Cardiac fibroblast (primary cell): ENCODE measurements at places on chromosomes 1 and 21.
A peak's percentile ranks its signal among the peaks of the same experiment; 100 is the strongest.

- no peak for DNase-seq
These were observed 154.0 kb downstream of the LIPI start for GRCh38 chr21:14056771-14057191.

- no peak for DNase-seq
These were observed 31.6 kb downstream of the SMYD2 start for GRCh38 chr1:214312530-214313051.

DNA sequence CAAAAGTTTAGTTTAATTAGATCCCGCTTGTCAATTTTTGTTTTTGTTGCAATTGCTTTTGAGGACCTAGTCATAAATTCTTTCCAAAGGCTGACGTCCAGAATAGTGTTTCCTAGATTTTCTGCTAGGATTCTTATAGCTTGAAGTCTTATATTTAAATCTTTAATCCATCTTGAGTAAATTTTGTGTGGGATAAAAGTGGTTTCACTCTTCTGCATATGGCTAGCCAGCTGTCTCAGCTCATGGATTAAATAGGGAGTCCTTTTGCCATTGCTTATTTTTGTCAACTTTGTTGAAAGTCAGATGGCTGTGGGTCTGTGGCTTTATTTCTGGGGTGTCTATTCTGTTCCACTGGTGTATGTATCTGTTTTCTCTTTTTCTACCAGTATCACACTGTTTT lies 801.3 kb upstream of the ADGRL4 start:
- DNase-seq: no peak

GRCh38 chr1:94515296-94515947 lies 26.1 kb downstream of the F3 start:
- DNase-seq: no peak

- DNase-seq: no peak
These were observed 31.8 kb upstream of the SLFNL1 start for GRCh38 chr1:41053316-41053715.

- peak; percentile 80 for DNase-seq
These were observed 124.1 kb downstream of the DPYD start for GRCh38 chr1:97796711-97797110.

GRCh38 chr1:64304823-64305222 lies 101.4 kb downstream of the UBE2U start:
- no peak for DNase-seq

DNA sequence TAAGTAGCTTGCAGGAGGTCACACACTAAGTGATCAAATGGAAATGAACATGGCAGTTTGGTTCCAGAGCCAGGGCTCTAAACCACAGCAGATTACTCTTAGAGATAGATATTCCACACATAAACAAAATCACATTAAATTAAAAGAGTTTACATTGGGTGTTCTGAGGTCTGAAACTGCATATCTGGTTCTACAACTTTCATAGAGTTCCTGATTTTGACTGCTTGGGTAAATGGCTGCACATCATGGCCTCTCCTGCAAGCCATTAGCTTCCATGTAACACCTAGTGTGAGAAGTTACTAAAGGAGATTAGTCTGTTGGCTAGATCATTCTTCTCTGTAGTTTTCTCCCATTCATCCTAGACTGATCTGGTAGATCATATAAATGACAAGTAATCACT lies 12.8 kb upstream of the XCL2 start:
- no peak for DNase-seq

DNA sequence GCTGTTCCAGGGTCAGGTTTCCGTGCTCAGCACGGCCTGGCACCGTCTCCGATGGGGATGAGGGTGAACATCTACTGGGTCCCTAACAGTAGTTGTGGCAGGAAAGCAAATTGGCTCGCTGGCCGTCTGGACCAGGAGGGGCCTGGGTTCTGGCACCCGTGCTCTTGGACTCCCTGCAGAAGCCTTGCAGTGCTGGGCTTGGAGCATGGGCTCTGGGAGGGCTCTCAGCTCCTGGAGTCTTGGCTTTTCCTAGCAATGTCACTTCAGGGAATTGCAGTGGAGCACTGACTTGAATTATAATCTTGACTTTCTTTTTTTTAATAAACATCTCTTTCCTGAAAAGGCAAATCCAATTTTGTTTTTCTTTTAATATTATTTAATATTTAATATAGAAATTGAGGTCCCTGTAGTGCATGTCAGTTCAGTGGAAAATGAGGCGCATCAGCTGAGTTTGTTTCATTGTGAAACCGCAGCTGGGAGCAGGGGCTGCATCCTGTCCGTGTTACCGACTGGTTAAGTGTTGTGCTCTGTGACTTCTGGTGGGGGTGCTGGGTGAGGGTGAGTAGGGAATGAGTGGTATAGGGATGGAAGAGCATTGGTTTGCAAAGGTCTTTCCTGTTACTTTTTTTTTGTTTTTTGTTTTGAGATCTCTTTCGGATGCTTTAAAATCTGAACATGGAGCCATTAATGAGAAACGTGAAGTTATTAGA lies 64.1 kb downstream of the PEX14 start:
- DNase-seq: no peak

DNA sequence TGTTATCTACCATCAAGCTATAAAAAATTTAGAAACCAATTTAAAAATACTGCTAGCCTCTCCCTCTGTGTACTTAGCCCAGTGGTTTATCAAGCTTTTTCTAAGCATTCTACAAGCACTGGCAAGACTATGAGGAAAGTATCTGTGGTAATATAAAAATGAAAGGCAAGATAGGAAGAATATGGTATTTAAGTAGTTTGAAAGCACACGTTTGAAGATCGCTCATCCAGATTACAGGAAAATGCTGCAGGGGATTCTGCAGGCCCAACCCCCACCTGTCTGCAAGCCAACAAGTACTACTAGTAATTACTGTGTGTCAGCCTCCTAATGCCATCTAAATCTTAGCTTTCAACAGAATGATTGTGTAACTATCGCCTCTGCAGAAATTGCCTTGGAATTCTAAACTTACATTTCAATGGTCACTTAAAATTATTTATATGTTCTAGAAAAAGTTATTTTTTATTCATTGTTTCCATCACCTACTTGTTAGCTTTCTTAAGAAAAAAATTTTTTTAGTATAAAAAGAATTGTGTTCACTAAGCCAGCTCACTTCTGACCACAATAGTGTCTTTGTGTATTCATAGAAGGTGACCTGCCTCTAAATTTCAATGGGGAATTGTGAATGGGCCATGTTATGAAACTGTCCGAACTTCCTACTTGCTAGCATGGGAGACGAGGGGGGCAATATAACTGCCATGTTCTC lies 8.5 kb downstream of the ERRFI1 start:
- DNase-seq: peak; percentile 54

- DNase-seq: no peak
These were observed 40.3 kb downstream of the CAPN9 start for GRCh38 chr1:230787471-230787870.

- DNase-seq: no peak
These were observed 43.9 kb upstream of the SOX13 start for GRCh38 chr1:204029016-204029415.

GRCh38 chr1:98389809-98390208 lies 271.7 kb upstream of the SNX7 start:
- peak; percentile 90 for DNase-seq

- DNase-seq: peak; percentile 90
These were observed 38.8 kb upstream of the HIVEP3 start for GRCh38 chr1:41957568-41957967.

GRCh38 chr1:109112056-109112651 lies 1.8 kb upstream of the ELAPOR1 start:
- DNase-seq: peak; percentile 59

DNA sequence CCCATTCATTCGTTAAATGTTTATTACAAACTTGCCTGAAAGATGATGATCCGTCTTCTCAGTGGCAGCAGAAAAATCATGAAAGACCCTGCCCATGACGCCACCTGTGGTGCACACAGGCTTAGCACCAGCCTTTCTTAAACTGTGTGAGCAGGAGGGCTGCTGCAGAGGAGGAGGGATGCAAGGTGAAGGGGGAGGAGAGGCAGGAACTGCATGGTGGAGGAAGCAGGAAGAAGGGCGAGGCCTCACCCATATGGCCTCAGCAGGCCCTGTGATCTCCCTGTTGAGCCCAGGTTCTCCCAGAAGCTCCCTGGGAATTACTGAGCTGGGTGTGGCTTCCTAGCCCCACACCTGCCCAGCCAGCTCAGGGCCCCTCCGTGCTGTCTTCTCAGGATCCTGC lies 25.0 kb upstream of the RD3 start:
- no peak for DNase-seq

DNA sequence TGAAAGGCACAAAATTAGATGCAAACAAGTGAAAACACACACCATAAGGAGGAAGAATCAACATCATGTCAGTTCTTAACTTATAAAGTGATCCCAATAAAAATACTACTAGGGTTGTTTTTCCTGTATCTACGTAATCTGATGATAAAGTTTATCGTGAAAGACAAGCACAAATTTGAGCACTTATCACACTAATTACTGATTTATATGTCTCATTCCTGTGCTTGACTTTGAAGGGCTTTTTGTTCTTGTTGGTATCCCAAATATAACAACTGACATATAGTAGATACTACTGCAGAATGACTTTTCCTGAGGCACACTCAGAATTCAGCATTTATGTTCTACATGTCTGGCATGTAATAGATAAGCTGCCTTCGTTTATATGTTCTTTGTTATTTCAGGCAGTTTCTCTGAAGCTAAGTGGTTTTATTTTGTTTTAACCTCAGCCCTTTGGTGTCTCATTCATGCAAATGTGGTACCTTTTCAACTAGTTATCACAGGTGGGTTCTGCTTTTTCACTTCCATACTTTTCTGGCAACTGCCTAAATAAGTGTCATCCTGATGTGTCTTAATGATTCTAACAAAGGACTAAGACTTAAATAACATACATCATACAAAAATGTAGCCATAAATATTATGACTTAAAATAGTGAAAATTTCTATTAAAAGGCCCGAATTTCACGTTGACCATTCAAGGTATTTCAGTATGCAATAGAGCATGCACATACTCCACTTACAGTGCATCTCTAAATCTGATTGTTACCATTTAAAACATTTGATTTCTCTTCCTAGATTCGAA lies 73.2 kb downstream of the LRRC8C start:
- no peak for DNase-seq

- no peak for DNase-seq
These were observed 219.7 kb upstream of the PLD5 start for GRCh38 chr1:242743983-242744780.

- no peak for DNase-seq
These were observed 9.7 kb upstream of the IGFN1 start for GRCh38 chr1:201180901-201181300.

GRCh38 chr1:160244209-160244608 lies 18.1 kb downstream of the DCAF8 start:
- no peak for DNase-seq

- DNase-seq: no peak
These were observed 1.2 kb downstream of the CNR2 start for GRCh38 chr1:23911921-23912320.
